Suppressor macrophage treated with lipopolysaccharide for 1 hour (primary cell): ENCODE measurements at places on chromosomes 13 and 19.
A peak's percentile ranks its signal among the peaks of the same experiment; 100 is the strongest.

DNA sequence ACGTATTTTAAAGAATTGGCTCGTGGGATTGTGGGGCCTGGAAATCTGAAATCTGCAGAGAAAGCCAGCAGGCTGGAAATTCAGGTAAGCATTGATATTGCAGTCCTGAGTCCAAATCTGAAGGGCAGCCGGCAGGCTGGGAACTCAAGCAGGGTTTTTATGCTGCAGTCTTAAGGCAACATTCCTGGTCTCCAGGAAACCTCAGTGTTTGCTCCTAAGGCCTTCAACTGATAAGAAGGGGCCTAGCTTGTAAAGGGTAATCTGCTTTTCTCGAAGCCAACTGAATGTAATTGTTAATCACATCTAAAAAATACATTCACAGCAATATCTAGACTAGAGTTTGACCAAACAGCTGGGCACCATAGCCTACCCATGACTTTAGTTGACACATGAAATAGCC lies 154.4 kb downstream of the EFNB2 start:
- DNase-seq: no peak

GRCh38 chr13:92573467-92574057 lies 653.0 kb upstream of the GPC6 start:
- DNase-seq: no peak

GRCh38 chr13:24087605-24088225 lies 72.8 kb upstream of the SPATA13 start:
- no peak for DNase-seq

GRCh38 chr19:30864391-30865215 lies 484.6 kb downstream of the TSHZ3 start:
- DNase-seq: peak; percentile 47

DNA sequence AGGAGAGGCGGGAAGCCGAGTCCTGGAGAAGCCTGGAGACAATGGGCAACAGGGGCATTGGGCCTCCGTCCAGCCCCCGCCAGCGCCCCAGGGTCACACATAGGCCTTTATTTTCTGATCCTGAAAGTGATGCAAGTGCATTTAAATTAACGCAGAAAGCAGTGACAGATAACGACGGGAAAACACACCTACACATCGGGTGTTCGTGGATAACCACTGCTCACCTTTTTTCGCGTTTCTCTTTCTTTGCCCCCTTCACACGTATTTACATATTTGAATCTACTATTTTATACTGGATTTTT lies 30.4 kb upstream of the GRTP1 start:
- DNase-seq: no peak

DNA sequence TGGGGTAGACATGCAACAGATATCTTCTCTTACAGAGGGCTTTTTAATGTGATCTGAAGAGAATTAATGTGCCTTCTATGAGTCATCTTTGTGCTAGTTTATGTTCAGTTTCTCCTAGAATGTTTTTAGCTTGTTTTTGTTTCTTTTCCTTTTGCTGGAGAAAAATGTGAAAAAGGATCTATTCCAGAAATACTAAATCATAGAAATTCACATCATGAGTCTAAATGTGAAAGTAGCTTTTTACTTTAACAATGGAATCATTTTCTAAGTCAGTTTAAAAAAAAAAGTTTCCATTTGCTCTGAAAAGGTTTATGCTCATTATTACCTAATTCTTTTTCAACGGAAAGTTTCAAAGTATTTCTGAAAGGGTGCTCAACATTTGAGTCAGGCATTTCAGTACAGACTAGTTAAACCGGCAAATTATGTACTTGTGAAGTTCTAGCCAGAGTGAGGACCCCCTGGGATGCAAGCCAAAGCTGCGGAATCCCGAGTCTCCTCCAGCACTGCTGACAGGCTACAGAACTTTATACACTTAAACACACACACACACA lies 72.9 kb downstream of the SPATA13 start:
- no peak for DNase-seq

GRCh38 chr19:36489920-36490415 lies 607 bp upstream of the ZNF566 start:
- DNase-seq: peak; percentile 84

GRCh38 chr13:27419328-27419727 lies 5.1 kb upstream of the GTF3A start:
- DNase-seq: no peak

DNA sequence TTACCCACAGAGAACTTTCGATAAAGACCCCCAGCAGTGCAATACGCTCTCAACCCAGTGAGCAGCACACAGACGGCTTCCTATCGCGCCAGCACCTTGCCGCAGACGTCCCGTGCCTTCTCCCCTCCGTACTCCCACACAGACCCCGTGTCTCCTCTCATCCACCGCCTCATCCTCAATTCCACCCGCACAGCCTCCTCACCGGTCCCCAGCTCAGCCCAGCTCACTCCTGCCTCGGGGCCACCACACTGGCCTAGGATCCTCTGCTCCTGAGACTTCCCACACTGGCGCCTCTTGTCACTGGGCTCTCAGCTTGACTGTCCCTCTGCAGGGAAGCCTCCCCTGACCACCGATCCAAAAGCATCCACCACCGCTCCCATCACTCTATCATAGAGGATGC lies 9.0 kb downstream of the MLLT1 start:
- DNase-seq: no peak

DNA sequence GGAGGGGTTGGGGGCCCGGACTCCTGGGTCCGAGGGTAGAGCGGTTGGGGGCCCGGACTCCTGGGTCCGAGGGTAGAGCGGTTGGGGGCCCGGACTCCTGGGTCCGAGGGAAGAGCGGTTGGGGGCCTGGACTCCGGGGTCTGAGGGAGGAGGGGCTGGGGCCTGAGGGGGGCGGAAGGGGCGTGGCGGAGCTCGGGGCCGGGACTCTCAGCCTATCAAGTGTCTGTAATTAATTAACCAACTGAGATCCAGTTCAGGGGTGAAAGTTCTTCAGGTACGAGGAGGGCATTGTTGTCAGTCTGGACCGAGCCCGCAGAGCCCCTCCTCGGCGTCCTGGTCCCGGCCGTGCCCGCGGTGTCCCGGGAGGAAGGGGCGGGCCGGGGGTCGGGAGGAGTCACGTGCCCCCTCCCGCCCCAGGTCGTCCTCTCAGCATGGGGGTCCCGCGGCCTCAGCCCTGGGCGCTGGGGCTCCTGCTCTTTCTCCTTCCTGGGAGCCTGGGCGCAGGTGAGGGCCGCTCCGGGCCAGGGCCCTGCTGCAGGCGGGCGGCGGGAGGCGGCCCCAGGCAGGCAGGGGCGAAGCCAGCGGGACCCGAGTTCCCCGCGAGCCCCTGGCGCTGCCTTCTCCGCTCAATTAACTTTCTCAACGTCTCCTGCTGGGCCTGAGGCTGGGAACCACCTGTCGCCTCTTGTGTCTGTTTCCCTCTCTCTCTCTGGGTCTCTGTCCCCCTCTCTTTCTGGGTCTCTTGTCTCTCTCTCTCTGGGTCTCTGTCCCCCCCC lies 697 bp downstream of the FCGRT start:
- DNase-seq: peak; percentile 41

DNA sequence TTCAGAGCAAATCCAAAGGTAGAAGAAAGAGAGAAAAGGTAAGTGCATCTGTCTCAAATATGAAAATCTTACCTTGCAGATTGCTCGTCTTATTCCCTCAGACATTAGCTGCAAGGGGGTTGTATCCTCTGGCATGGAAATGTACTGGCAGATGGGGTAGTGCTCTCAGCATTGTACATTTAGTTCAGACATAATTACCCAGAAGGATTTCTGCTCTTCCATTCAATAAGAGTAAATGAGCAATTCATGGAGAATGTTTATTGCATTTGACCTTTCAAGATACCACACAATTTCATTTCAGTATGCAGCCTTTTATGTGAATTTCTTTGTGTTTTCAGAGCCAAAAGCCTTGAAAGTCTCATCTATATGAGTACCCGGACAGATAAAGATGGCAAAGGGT lies 63.8 kb downstream of the SCEL start:
- no peak for DNase-seq

GRCh38 chr13:99516153-99516929 lies 15.1 kb downstream of the TM9SF2 start:
- DNase-seq: no peak

DNA sequence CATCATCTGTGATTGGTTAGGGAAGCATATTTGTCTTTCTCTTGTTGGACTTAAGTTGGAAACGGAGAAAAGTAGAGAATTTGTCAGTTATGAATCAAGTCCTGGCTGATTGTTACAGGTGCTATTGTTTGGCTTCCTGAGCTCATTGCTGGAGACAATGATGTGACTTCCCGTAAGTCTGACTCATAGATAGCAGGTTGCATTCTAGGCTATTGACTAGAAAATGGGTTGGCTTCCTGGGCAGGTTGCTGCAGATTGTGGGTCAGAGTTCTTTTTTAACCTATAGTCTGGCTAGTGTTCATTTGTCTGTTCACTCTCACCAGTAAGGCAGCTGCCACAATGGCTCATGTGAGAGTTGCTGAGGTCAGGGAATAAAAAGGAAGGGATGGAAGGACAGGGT lies 101.5 kb downstream of the CCNA1 start:
- no peak for DNase-seq

GRCh38 chr13:29791508-29791907 lies 58.9 kb downstream of the UBL3 start:
- DNase-seq: no peak

DNA sequence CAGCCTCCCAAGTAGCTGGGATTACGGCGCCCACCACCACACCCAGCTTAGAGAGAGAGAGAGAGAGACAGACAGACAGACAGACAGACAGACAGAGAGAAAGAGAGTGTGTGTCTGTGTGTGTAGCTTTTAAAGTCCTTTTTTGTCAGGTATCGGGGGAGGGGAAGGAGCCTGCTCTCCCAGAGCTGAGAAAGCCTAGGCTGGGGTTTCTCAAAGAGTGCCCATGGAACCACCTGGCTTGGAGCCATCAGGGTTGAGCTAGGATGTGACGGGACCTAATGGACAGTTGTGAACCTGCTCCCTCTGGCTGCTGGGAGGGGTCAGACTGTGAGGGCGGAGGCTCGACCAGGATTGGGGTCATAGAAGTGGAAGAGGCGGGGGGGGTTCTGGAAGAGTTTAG lies 16.6 kb downstream of the RFX1 start:
- no peak for DNase-seq

GRCh38 chr19:7743425-7743841 lies 3.9 kb downstream of the CD209 start:
- no peak for DNase-seq

GRCh38 chr13:65929436-65929835 lies 1300.7 kb downstream of the PCDH9 start:
- no peak for DNase-seq

- no peak for DNase-seq
Observed at GRCh38 chr13:54965881-54966280, 1937.3 kb downstream of the OLFM4 start.

- peak; percentile 95 for DNase-seq
Observed at GRCh38 chr19:12665281-12665573, 1.3 kb downstream of the MAN2B1 start.

DNA sequence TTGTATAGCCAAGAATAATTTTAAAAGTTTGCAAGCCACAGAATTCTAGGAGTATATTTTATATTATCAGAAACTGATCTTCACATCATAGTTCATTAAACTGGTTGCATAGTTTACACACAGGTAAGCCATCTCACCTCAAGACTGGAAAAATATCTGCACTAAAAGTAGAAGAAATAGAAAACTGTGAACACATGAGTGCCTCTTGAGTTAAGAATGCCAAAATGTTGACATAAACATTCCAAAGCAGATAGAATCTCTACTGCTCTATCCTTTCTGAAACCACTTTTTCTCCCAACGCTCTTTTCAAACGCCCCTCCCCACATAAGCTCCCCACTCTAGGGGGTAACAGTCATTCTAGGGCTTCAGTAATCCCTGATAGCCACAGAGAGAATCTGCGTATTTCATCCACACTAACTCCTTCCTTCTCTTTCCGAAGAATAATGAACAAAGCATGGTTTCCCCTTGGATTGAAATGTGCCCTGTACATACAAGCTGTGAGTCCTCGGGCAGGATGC lies 201.5 kb downstream of the IRS2 start:
- DNase-seq: no peak

DNA sequence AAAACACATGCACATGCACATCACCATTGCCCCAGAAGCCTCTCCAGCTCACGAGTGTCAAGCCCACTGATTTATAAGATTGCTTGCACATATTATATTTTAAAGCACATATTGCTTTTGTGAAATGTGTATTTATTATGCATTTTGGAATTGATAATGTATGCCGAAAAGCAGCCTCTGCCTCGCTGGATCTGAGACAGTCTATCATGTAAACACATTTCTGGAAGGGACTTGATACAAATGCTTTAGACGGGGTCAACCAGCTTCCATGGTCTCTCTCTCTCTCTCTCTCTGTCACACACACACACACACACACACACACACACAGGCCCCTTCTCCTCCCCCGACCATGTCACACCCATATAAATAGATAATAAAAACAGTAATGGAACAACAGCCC lies 203.8 kb downstream of the TUBA3C start:
- no peak for DNase-seq

DNA sequence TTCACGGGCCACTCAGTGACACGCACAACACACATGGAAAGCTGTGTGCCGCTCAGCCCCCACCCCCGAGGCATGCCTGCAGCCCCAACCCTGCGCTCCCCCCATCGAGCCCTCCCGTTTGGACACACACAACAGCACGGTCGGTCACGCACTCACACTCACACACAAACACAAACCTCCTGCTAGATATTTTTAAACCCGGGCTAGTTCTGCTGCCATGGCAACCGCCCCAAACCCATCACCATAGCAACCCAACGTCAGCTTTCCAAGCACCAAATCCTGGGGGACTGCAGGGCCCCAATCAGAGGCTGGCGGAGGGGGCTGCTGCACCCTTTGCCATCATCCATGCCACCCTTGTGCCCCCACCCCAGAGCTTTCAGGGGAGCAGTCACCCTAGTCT lies 2.5 kb upstream of the NOVA2 start:
- DNase-seq: no peak

- DNase-seq: no peak
Observed at GRCh38 chr13:50033725-50034124, 18.5 kb downstream of the KCNRG start.

DNA sequence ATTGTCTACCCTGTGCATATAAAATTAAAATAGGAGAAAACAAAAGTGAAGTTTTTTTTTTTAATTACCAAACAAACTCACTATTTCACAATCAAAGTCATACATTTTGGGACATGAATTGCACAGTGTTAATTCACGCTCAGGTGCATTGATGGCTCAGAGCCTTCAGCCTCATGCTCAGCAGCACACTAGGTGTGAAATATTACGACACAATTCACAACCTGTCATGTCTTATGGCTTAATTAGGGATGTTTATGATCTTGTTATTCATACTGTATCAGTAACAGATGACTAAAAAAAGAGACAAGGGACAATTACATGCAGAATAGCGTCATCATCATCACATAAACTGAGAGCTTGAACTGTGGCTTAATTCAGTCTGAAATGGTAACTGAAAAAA lies 2005.5 kb upstream of the PCDH20 start:
- no peak for DNase-seq

DNA sequence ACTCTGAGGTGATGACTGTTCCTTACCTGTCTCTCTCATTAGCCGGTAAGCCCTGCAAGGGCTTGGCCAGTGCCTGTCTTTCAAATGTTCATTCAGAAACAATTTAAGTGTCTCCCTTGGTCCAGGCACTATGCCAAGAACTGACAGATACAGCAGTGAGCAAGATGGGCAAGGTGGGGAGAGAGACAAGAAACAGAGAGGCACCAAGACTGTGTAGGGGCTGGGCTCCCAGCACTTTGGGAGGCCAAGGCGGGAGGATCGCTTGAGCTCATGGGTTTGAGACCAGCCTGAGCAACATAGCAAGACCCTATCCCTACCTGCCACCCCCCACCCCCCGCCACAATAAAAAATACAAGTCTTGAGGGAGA lies 1.3 kb upstream of the CCNE1 start:
- DNase-seq: no peak

GRCh38 chr19:39430675-39431593 lies 4.8 kb downstream of the RPS16 start:
- DNase-seq: peak; percentile 99
